Neural crest cell (in vitro differentiated cells): ENCODE measurements at places on chromosomes 5 and 9.

GRCh38 chr9:94921656-94922055, 195.2 kb downstream of the AOPEP start:
- H3K4me1 ChIP-seq: peaks cover 54% of the 10 kb centered on the region
- peak overlapping the region; percentile 79 for H3K27ac ChIP-seq
- peaks cover 2% of the 10 kb centered on the region for H3K27me3 ChIP-seq
- H3K36me3 ChIP-seq: no peaks in the 10 kb centered on the region
- DNase-seq: no peak

GRCh38 chr9:76619640-76620039, 144.6 kb upstream of the PCA3 start:
- no peak overlapping the region for H3K4me3 ChIP-seq
- no peak overlapping the region for H3K27ac ChIP-seq
- H3K27me3 ChIP-seq: no peaks in the 10 kb centered on the region
- H3K36me3 ChIP-seq: no peaks in the 10 kb centered on the region

- no peak overlapping the region for H3K4me3 ChIP-seq
- DNase-seq: no peak
- no peak overlapping the region for H3K27ac ChIP-seq
Measured at GRCh38 chr5:7848296-7848695, 2.6 kb downstream of the CFAP90 start.

GRCh38 chr9:89476546-89476945, 21.4 kb downstream of the SEMA4D start:
- H3K4me1 ChIP-seq: peaks cover 13% of the 10 kb centered on the region
- H3K4me3 ChIP-seq: no peak overlapping the region
- H3K27ac ChIP-seq: no peak overlapping the region
- no peak for DNase-seq
- no peaks in the 10 kb centered on the region for H3K27me3 ChIP-seq

DNA sequence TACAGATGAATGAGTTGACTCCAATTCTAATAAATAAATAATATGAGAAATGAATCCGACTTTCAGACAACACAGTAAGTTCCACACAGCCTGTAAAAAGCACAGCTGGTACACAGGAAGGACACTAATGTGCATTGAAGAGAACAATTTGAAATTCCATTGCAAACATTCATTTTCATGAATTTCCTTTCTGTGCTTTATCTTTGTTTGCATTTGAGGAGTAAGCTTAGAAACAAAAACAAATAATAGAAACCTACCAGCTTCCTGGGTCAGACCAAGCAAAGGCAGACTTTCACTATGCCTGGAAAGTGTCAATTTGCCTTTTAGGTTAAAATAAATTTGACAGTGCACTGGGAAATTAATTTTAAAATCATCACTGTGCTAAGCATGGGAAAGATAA, 143.8 kb upstream of the VLDLR start:
- H3K36me3 ChIP-seq: peaks cover 3% of the 10 kb centered on the region
- H3K27ac ChIP-seq: no peak overlapping the region
- H3K4me1 ChIP-seq: peaks cover 8% of the 10 kb centered on the region

GRCh38 chr9:463455-464171, 248.9 kb downstream of the DOCK8 start:
- H3K36me3 ChIP-seq: no peaks in the 10 kb centered on the region
- no peak for DNase-seq
- H3K27ac ChIP-seq: no peak overlapping the region
- no peaks in the 10 kb centered on the region for H3K27me3 ChIP-seq
